ENCODE measurements at places on chromosomes 2 and 18.

- no peak for DNase-seq
Observed at GRCh38 chr2:203670939-203671338, 35.5 kb upstream of the CD28 start.

GRCh38 chr2:653645-654425, 23.4 kb downstream of the TMEM18 start:
- no peak for DNase-seq

GRCh38 chr2:31151501-31151900, 13.3 kb upstream of the GALNT14 start:
- DNase-seq, result no peak

- DNase-seq, result no peak
Observed at GRCh38 chr2:190469771-190470170, 61.6 kb downstream of the MFSD6 start.

- DNase-seq, result no peak
Observed at GRCh38 chr2:9493478-9493877, 19.1 kb downstream of the IAH1 start.

GRCh38 chr18:48319801-48320638, 89.2 kb downstream of the ZBTB7C start:
- DNase-seq, result no peak

- DNase-seq, result no peak
Observed at GRCh38 chr2:88614497-88615157, 12.6 kb downstream of the EIF2AK3 start.

GRCh38 chr18:12305930-12306629, 2.0 kb upstream of the TUBB6 start:
- DNase-seq, result no peak

- no peak for DNase-seq
Observed at GRCh38 chr2:226536410-226536809, 263.2 kb downstream of the IRS1 start.

DNA sequence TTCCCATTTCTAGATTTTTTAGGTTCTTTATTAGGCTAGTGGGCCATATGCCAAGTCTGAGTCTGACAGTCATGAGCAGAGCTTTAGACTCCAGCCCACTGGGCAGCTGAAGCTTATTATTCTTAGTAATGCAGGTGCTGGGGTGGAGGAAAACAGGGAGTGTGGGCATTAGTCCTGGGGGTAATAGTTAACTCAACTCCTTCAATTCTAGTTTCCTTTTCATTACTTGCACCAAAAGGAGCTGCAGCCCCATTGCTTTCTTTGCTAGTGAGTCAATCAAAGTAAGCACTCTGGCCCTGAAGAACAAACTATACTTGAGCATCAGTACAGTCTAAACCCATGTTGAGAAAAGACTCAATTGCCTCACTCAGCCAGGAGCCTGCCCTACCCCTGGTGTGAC, 35.5 kb downstream of the ICOS start:
- no peak for DNase-seq

DNA sequence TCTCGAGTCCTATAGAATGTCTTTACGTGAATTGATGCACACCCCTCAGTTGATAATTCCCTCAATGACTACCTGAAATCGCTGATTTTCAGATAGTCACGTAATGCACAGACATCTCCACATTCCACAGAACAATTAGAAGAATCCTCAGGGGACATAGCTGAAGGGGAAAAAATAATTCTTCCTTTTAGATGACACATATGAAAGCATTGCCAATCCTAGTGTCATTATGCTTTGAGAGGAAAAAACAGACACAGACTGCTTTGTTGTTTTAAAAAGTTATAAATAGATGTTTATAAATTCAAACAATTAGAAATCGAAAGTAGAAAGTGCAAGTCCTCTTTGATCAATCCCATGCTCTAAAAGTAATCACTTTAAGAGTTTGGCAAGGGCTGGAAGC, 100.6 kb upstream of the FN1 start:
- no peak for DNase-seq

GRCh38 chr18:57737400-57738060, 65.6 kb downstream of the ATP8B1 start:
- no peak for DNase-seq

DNA sequence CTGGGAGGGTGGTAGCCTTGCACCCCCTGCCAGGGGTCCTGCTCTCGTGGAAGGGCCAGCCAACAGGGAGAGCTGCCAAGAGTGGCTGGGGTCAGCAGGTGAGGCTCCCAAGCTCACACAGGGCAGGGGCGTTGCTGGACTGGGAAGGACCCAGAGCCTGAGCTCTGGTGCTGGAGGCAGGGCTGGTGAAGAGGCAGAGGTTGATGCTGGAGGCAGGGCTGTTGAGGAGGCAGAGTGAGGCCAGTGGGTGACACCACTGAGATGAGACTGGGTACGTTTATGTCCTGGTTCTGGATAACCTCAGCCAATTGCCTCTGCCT, 7.0 kb downstream of the ADRA2B start:
- no peak for DNase-seq

DNA sequence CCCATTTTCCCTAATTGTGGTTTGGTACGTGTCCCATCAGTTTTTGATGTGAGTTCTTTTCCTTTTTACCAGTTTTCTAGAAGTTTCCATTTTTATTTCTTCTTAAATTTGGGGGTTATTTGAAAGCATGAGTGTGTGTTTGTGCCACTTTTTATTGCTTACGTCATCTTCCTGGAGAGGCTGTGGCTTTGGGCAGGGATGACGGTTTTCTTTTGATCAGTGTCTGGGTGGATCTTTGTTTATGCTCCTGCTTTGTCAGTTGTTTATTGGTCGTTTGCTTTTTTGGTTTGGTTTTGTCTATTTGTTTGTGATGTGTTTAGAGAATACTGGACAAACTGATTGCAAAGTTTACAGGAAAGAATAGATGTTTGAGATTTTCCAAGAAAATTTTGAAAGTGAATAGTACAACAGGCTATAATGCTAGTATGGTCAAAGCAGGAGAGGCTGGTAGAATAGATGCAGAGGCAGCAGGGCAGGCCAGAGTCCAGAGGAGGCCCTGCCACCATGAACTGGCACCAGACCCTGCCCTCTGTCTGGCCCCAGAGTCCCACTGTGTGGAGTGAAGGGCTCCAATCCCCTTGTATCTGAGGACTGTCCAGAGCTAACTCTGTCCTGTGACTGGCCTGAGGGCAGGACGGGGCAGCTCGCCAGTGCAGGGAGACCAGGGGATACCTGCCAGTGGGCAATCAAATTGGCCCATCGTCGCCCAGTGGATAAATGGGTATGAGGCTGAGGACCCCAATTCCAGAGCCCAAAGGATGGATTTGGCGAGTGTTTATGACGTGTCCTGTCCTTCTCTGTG, 23.4 kb upstream of the SNED1 start:
- DNase-seq, result no peak

- DNase-seq, result no peak
Observed at GRCh38 chr2:168851674-168852320, 38.4 kb downstream of the SPC25 start.

- no peak for DNase-seq
Observed at GRCh38 chr2:43218155-43218701, 8.2 kb downstream of the ZFP36L2 start.

DNA sequence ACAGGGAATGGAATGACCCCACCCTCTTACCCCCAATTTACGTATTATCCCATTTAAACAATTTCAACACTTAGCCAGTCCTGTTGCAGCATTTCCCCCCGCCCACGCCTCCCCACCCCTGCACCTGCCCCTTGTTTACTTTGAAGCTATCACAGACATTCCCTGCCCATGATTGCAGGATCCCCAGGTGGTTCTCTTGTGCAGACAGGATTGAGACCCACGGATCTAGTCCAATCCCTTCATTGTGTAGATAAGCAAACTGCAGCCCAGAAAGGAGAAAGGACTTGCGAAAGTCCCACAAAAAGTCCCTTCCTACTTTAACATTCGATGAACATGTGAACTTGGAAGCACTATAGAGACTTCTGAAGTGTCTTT, 38.9 kb downstream of the TMEM17 start:
- no peak for DNase-seq

GRCh38 chr2:24613154-24613814, 122.2 kb downstream of the NCOA1 start:
- DNase-seq, result no peak

DNA sequence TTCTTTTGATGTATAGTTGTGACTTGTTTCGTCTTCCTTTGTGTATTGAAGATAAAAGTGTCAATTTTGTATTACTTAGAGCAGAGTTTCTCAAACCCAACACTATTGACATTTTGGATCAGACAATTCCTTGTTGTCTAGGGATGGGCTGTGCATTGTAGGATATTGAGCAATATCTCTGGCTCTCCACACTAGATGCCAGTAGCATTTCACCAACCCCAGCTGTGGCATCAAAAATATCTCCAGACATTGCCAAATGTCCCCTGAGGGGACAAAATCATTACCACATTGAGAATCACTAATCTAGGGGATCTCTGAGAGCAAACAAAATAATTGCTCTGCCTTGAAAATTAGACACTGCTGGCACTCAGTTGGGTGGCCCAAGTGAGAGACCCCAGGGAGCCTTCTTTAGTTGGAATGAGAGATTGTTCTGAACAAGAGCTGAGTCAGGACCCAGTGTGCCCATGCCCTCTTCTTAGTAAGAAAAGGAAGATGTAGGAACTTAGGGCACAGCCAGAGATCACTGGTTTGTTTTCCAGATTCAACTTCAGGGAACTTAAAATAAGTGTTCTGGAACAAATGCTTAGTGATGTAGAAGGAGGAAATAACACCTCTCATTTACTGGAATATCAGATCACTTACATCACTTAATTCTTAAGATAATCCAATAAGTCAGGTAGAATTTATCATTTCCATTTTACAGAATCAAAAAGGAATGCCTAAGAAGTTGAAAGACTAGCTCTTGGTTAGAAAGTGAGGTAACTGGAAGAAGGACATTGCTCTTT, 466.6 kb upstream of the TNP1 start:
- DNase-seq, result no peak

DNA sequence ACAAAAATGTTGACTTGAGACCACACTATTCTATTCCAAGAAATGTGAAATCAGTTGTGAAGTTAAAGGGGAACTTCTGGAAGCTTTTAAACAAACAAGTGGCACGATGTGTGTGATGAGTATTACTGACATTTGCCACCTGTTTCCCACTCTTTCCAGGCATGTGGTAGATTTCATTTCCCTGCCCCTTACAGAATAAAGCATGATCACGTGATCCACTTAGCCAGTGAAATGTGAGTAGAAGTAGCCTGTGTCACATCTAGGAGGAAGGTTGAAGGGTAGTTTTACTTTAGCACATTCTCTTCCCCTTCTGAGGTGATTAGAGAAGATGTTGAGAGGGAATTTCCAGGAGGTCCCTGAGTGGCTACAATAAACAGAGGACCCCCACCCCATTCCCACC, 3.8 kb downstream of the COL4A4 start:
- DNase-seq, result no peak

- DNase-seq, result peak; percentile 77
Observed at GRCh38 chr2:25301453-25302352, 40.0 kb downstream of the DNMT3A start.

- no peak for DNase-seq
Observed at GRCh38 chr2:1663621-1664020, 80.7 kb downstream of the PXDN start.

- peak; percentile 49 for DNase-seq
Observed at GRCh38 chr2:28393114-28393836, 617 bp downstream of the FOSL2 start.

DNA sequence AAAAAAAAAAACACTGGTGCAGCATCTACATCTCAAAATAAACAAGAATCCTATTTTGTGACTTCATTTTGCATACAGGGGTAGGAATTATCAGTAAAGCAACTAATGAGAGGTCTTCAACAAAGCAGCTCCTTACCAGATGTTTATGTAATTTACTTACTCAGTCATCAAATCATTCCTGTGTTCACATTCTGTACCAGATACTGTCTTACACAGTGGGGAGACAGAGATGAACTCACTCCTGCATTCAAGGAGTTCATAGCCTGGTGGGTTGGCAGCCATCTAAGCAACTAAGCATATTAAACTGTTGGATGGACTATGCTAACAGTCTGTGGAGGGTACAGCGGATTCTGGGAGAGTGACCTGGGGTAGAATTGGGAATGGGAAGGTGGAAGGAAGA, 169.0 kb downstream of the OSR1 start:
- DNase-seq, result no peak

GRCh38 chr2:221844212-221845020, 272.3 kb upstream of the EPHA4 start:
- no peak for DNase-seq
